ENCODE measurements at places on chromosomes 6 and 20. TPM values are rescaled to one million over a fixed set of nuclear protein-coding genes. Genes with fewer than 3 reads are reported as not detected.

DNA sequence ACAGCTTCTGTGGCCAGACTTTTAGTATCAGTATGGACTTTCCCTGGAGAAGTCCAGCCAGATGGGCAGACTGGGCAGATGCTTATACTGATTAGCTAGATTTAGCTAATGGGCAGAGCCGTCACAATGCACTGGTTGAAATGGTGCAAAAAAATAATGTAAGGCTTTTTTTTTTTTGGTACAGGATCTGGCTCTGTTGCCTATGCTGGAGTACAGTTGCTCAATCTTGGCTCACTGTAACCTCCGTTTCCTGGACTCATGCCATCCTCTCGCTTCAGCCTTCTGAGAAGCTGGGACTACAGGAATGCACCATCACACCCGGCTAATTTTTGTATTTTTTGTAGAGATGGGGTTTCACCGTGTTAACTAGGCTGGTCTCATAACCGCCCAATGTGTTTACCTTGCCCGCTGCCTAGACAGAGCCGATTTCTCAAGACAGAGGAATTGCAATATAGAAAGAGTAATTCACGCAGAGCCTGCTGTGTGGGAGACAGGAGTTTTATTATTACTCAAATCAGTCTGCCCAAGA, 16.4 kb upstream of the KIFC1 start:
- no peak for DNase-seq

- no peak for DNase-seq
Measured at GRCh38 chr6:32854376-32855178, 585 bp downstream of the PSMB9 start.

- no peak for DNase-seq
Measured at GRCh38 chr6:88111991-88112390, 54.2 kb downstream of the CNR1 start.

DNA sequence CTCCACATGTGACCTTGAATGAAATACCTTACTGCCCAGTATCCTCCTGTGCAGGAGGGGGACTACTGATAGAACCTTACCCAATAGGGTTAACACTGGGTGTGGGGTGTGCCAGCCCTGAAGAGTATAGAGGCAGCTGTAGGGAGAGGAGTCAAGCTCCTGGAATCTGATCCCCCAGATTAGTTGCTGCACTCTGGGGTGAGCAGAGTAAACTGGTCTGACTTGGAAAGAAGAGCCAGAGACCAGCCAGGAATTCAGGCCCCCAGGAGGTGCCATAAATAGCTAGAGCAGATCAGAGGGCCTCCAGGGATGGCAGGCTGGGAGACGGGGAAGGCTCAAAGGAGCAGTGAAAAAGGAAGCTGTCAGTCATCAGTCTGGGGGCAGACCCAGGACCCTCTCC, 3.5 kb upstream of the APOBEC2 start:
- no peak for DNase-seq

The SIRPB1 gene
- not detected for total RNA-seq

The RALGAPA2 gene
- 20.1 TPM for total RNA-seq
